ENCODE measurements at places on chromosomes 3 and 15. TPM values are rescaled to one million over a fixed set of nuclear protein-coding genes. Genes with fewer than 3 reads are reported as not detected.

HIGD2B gene
- under 0.01 TPM for total RNA-seq

STAG1 gene
- total RNA-seq = 41.0 TPM

ACTC1 gene
- total RNA-seq = 0.16 TPM

VWA5B2 gene
- total RNA-seq = not detected

TRIM42 gene
- not detected for total RNA-seq

CCR9 gene
- total RNA-seq = not detected

KIF15 gene
- total RNA-seq = 1.3 TPM

RETNLB gene
- not detected for total RNA-seq

CDHR4 gene
- total RNA-seq = 0.43 TPM

ZNF620 gene
- 0.47 TPM for total RNA-seq

CLDN1 gene
- 0.17 TPM for total RNA-seq

GXYLT2 gene
- 24.1 TPM for total RNA-seq

GOLGA6L7 gene
- total RNA-seq = not detected
